Gastroesophageal sphincter (tissue), 4 donors: ENCODE measurements at places on chromosomes 13 and 19.

DNA sequence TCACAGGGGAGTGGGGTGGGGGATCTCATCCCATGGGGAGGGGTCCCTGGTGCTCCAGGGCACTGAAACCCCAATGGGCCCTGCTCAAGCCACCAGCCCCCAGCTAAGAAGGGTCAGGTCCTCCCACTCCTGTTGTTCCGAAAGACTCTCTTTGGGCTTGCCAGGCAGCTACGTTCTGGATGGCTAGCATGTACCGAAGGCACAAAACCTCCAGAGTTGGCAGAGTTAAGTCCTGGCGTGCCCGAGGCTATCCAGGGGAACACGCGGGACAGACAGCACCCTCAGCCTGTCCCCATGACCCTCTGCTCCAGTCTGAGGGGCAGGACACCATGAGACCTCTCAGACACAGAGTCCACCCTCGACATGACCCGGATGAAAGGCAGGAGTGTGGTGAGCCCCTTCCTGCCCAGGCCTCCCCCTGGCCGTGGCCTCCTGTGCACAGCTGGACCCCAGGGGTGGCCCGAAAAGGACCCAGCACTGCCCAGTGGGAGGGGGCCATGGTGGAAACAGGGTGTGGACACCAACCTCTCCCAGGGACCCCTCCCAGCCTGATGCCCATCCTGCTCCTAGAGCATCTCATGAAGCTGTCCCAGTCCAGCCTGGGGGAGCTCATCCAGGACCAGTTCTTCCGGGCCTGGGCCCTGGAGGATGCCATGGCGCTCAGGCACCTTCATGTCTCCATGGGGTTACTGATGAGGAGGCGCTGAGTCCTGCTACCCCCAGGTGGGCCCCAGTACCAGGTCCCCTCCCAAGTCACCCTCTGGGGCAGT is 53.0 kb upstream of the TPM4 start:
- H3K27me3 ChIP-seq, result peaks cover 11% of the 10 kb centered on the region
- no peaks in the 10 kb centered on the region for H3K4me1 ChIP-seq
- no peak overlapping the region for H3K27ac ChIP-seq
- H3K36me3 ChIP-seq, result no peaks in the 10 kb centered on the region

DNA sequence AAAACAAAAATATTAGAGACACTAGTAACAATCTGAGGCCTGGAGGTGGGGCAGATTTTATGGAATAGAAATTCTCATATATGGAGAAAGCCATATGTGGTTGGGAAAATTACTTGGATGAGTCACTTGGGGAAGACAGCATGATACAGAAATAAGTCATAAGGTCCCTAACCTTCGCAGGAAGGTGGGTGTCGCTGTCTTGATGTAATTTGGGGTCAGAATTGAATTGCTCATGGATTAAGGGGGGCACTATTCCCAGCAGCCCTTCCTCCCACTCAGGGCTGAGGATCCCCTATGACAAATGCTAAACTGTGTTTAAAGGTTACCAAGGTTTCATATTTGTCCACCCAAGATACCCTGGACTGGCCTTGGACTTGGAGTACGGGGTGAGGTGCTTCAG is 5.0 kb downstream of the RDH8 start:
- H3K4me3 ChIP-seq, result no peak overlapping the region
- peaks cover 67% of the 10 kb centered on the region for H3K27me3 ChIP-seq
- H3K36me3 ChIP-seq, result no peaks in the 10 kb centered on the region
- no peak overlapping the region for H3K27ac ChIP-seq
- no peak for ATAC-seq
- no peaks in the 10 kb centered on the region for H3K4me1 ChIP-seq

GRCh38 chr19:18900700-18901481 is 4.9 kb upstream of the CERS1 start:
- peaks cover 19% of the 10 kb centered on the region for H3K27me3 ChIP-seq
- no peak for ATAC-seq
- H3K36me3 ChIP-seq, result peaks cover 75% of the 10 kb centered on the region
- no peak overlapping the region for H3K4me3 ChIP-seq
- no peaks in the 10 kb centered on the region for H3K4me1 ChIP-seq

DNA sequence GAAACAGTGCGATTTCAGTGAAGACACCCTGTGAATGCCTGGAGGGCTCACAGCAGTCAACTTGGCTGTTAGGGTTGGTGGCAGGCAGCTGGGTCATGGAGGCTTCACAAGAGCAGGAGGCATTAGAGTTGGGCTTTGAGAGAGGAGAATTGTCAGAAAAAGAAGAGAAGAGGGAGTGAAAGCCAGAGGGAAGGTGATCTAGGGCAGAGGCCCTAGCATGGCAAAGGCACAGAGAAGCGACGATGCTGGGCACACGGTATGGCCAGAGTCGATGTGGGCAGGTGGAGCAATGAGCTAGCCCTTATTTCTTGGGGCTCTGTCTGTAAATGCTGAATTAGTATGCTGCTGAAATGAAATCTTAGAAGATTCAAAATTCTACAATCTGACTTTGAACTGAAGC is 52.6 kb upstream of the OLFM4 start:
- no peak for ATAC-seq
- no peak overlapping the region for H3K27ac ChIP-seq
- H3K4me3 ChIP-seq, result no peak overlapping the region
- no peaks in the 10 kb centered on the region for H3K36me3 ChIP-seq
- H3K27me3 ChIP-seq, result peaks cover 39% of the 10 kb centered on the region

- H3K4me1 ChIP-seq, result no peaks in the 10 kb centered on the region
- H3K36me3 ChIP-seq, result no peaks in the 10 kb centered on the region
- no peak for ATAC-seq
- H3K4me3 ChIP-seq, result no peak overlapping the region
- H3K27ac ChIP-seq, result no peak overlapping the region
Measured at GRCh38 chr13:28297341-28297740, 159.0 kb downstream of the PAN3 start.

DNA sequence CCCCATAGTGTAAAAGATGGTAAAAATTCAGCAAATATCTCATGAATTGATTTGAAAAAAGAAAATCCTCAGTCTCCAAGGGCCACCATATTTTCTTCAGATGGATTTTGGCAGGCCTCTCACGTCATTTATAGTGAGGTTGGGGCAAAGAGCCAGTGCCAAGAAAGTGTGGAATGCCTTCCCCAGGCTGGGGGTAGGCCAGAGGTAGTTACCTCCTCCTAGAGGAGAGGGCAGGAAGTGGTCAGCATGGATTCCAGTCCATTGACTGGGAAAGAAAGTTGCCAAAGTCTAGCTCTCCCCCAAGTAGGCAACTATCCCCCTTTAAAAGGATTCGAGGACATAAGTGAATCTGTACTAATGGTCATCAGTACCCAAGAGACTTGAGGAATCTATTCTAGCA is 68.4 kb upstream of the KCTD4 start:
- no peak overlapping the region for H3K4me3 ChIP-seq
- H3K27ac ChIP-seq, result no peak overlapping the region
- H3K27me3 ChIP-seq, result no peaks in the 10 kb centered on the region
- no peak for ATAC-seq

GRCh38 chr19:47363758-47364531 is 14.8 kb downstream of the DHX34 start:
- H3K4me1 ChIP-seq, result no peaks in the 10 kb centered on the region
- no peaks in the 10 kb centered on the region for H3K36me3 ChIP-seq
- no peak overlapping the region for H3K4me3 ChIP-seq
- no peak for ATAC-seq
- no peak overlapping the region for H3K27ac ChIP-seq
- no peaks in the 10 kb centered on the region for H3K27me3 ChIP-seq

DNA sequence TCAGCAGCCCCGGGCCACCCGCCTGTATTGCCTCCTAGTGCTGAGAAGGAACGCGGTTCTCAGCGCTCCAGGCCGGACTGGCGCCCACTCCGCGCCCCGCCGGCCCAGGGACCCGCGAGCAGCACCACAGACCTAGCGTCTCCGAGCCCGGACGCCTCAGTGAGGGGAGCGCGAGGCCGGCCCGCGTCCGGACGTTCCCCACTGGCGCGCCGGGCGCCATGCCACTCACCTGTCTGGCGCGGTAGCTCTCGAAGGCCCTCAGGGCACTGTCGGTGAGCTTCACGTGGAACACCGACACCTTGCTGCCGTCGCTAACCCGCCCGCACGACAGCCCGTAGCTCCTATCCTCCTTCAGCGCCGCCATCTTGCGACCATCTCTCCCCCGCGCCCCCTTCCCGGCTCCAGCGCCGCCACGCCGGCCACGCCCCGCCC is at the start of gene ELL:
TSS of gene ELL (minus strand) at position 379 of the 432 bp plus-strand sequence. CDS start at position 364, 15 bp downstream.
- H3K4me1 ChIP-seq, result peaks cover 13% of the 10 kb centered on the region
- peak within 1 kb of the TSS; percentile 89 for H3K4me3 ChIP-seq
- peak; percentile 0 for ATAC-seq
- peak within 1 kb of the TSS; percentile 96 for H3K27ac ChIP-seq
- no peaks in the 10 kb centered on the region for H3K27me3 ChIP-seq
- no peaks in the 10 kb centered on the region for H3K36me3 ChIP-seq

DNA sequence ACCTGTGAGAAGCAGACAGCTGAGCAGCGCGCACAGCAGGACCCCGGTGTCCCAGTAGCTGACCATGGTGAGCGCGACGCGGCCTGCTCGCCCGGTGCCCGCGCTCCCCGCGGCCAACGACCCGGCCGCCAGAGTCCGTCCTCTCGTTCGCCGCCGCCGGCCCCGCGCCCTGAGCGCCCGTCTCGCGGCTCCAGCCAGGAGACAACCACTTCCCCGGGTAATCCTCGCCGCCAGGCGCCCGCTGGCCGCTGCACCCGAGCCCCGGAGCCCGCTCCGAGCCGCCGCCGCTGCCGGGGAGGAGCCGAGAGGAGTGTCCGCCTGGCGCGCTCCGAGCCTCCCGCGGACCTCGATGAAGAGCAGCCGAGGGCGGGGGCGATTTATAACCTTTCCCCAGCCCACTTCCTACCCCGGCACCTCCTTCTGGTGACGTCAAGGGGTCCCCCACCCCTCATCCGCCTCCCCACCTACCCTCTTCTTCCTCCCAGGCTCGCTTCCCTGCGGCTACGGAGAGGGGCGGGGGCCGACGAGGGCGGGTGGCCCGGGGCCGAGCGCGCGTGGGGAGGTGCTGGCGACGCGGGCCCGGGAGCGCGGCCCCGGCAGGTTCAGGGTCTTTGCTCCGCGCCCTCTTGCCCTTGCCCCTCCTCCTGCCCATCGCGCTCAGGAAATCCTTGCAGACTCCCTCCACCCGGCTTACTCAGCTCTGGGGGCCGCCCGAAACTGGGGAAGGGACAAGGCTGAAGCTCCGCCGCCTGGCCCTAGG is at the start of gene FLT1:
TSS of gene FLT1 (minus strand) at position 351 of the 760 bp plus-strand sequence. CDS start at position 66, 285 bp downstream.
- peaks cover 89% of the 10 kb centered on the region for H3K27me3 ChIP-seq
- peak within 1 kb of the TSS; percentile 19 for H3K4me3 ChIP-seq
- H3K4me1 ChIP-seq, result peaks cover 26% of the 10 kb centered on the region
- peak; percentile 72 for ATAC-seq
- no peaks in the 10 kb centered on the region for H3K36me3 ChIP-seq

GRCh38 chr13:41554180-41554579 is 96.8 kb downstream of the RGCC start:
- H3K27ac ChIP-seq, result no peak overlapping the region
- no peaks in the 10 kb centered on the region for H3K36me3 ChIP-seq
- no peak overlapping the region for H3K4me3 ChIP-seq

- no peaks in the 10 kb centered on the region for H3K4me1 ChIP-seq
- peak; percentile 31 for ATAC-seq
- H3K36me3 ChIP-seq, result no peaks in the 10 kb centered on the region
- H3K27me3 ChIP-seq, result no peaks in the 10 kb centered on the region
- peak overlapping the region; percentile 50 for H3K27ac ChIP-seq
Measured at GRCh38 chr13:23789576-23790346, 99.4 kb downstream of the MIPEP start.

GRCh38 chr19:30046522-30046921 is 104.5 kb downstream of the URI1 start:
- no peak overlapping the region for H3K4me3 ChIP-seq
- no peak overlapping the region for H3K27ac ChIP-seq
- no peaks in the 10 kb centered on the region for H3K27me3 ChIP-seq
- H3K36me3 ChIP-seq, result no peaks in the 10 kb centered on the region
- H3K4me1 ChIP-seq, result no peaks in the 10 kb centered on the region
- ATAC-seq, result no peak

- H3K4me1 ChIP-seq, result peaks cover 5% of the 10 kb centered on the region
- H3K27me3 ChIP-seq, result no peaks in the 10 kb centered on the region
- H3K27ac ChIP-seq, result peak overlapping the region; percentile 97
- H3K36me3 ChIP-seq, result peaks cover 16% of the 10 kb centered on the region
Measured at GRCh38 chr13:26221399-26221720, 754 bp downstream of the RNF6 start.

GRCh38 chr13:110699148-110700145 is 6.5 kb downstream of the CARS2 start:
- H3K36me3 ChIP-seq, result peaks cover 90% of the 10 kb centered on the region
- no peak overlapping the region for H3K27ac ChIP-seq
- peaks cover 33% of the 10 kb centered on the region for H3K4me1 ChIP-seq
- no peaks in the 10 kb centered on the region for H3K27me3 ChIP-seq
- H3K4me3 ChIP-seq, result no peak overlapping the region

DNA sequence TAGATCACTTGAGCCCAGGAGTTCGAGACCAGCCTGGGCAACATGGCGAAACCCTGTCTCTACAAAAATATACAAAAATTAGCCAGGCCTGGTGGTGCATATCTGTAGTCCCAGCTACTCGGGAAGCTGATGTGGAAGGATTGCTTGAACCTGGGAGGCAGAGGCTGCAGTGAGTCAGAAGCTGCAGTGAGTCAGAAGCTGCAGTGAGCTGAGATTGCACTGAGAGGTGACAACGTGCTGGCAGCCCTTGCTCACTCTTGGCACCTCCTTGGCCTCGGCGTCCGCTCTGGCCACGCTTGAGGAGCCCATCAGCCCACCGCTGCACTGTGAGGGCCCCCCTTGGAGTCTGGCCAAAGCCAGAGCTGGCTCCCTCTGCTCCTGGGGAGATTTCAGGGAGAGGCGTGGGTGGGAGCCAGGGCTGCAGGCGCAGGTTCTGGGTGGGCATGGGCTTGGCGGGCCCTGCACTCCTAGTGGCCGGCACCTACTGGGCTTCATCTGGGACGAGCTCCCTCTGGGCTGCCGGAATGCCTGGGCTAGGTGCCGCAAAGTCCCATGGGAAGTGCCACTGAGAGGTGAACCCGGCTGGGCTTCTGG is 39.5 kb upstream of the RPL21 start:
- H3K27me3 ChIP-seq, result no peaks in the 10 kb centered on the region
- no peak overlapping the region for H3K4me3 ChIP-seq
- no peak for ATAC-seq
- H3K27ac ChIP-seq, result no peak overlapping the region
- H3K36me3 ChIP-seq, result no peaks in the 10 kb centered on the region
- no peaks in the 10 kb centered on the region for H3K4me1 ChIP-seq

GRCh38 chr13:113367771-113368170 is 3.8 kb upstream of the GRTP1 start:
- no peak overlapping the region for H3K4me3 ChIP-seq
- H3K4me1 ChIP-seq, result peaks cover 26% of the 10 kb centered on the region
- no peak overlapping the region for H3K27ac ChIP-seq
- H3K27me3 ChIP-seq, result no peaks in the 10 kb centered on the region
- H3K36me3 ChIP-seq, result no peaks in the 10 kb centered on the region

DNA sequence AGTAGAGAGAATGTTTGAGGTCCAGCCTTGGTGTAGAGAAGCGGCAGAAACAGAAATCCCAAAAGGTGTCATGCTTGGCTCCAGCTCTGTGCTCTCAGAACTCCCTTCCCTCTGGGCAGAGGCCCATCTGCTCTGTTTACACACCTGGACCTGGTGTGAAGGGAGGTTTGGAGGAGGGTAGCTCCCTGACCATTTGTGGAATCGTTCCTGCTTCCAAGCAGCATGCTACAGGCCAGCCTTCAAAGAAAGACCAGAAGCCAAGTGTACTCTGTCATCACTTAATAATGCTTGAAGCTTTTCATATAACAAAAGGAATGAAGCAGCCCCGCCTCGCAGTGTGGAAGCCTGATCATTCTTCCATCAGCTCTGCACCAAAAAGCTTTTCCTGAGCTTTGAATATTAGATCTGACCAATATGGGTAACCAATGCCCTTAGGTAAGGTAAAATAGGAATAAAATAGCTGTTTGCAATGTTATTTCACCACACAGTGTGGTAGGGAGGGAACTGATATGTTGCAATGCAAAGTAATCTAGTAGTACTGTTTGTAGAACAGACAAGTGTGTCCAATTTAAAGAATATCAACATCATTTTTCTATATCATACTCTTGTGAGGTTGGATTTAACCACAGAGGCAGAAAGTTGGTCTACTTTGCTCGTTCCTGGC is 63.3 kb downstream of the ZIC5 start:
- H3K4me1 ChIP-seq, result no peaks in the 10 kb centered on the region
- peaks cover 95% of the 10 kb centered on the region for H3K27me3 ChIP-seq
- H3K27ac ChIP-seq, result no peak overlapping the region
- no peaks in the 10 kb centered on the region for H3K36me3 ChIP-seq
